Cardiac muscle cell (in vitro differentiated cells and primary cell): ENCODE measurements at places on chromosomes 3 and 15.
A peak's percentile ranks its signal among the peaks of the same experiment; 100 is the strongest.

DNA sequence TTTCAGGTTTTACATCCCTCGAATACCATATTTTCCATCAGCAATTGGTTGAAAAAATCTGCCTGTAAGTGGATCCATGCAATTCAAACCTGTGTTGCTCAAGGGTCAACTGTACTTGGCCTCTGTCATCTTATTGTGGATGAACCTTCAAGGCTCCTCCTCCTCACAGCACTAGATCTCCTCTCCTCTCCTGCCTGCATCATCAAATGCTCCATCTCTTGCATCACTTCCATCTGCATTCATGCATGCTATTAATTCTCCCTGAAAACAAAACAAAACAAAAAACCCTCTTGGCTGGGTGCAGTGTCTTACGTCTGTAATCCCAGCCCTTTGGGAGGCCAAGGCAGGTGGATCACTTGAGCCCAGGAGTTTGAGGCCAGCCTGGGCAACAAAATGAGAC lies 10.1 kb downstream of the BCL2L10 start:
- no peak for DNase-seq

- no peak for DNase-seq
Observed at GRCh38 chr15:71559098-71559497, 251.3 kb upstream of the NR2E3 start.

DNA sequence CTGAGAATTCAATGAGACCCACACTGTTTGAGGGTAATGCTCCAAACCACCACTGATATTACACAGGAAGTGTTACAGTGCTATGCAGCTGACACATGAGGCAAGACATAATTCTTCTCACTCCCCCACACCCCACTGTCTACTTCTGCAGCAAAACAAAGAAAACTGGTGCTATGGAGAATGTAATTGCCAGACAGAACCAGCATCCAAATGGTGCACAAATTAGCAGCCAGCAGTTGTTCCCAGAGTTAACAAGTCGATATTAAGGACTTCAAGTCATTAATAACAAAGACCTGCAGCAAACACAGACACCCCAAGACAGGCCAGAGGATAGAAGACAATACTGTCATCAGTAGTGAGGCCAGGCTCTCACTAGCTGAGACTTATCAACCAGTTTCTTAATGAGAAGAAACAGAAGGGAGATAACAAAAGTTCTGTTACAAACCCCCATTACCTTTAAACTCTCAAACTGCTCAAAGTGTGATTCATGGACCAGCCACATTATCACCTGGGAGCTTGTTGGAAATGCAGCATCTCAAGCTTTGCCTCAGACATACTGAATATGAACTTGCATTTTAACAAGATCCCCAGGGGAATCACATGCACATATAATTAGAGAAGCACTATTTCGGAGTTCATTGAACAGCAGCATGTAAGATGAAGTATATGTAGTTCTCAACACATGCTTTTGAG lies 58.7 kb upstream of the FNDC3B start:
- peak; percentile 86 for DNase-seq

GRCh38 chr3:385151-385550 lies 188.6 kb downstream of the CHL1 start:
- no peak for DNase-seq

GRCh38 chr3:69306239-69307185 lies 79.4 kb downstream of the FRMD4B start:
- peak; percentile 84 for DNase-seq

DNA sequence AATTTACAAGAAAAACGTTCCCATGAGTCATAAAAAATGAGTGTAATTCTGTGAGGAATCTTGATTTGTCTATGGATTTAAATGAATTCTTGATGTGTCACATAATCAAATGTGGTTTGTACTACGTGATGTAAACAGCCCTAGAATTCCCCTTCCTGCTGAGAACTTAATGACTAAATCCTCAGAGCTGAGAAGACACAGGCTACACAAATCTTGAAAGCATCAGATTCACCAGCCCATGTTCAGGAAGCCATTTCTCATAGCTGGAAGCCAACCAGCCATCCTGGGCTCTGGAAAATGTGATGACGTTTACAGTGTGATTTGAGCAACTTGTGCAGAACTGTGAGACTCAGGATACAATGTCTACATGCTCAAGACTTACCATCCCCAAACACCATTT lies 193.7 kb upstream of the MME start:
- no peak for DNase-seq

- no peak for DNase-seq
Observed at GRCh38 chr3:95798628-95799027, 1015.8 kb upstream of the EPHA6 start.

DNA sequence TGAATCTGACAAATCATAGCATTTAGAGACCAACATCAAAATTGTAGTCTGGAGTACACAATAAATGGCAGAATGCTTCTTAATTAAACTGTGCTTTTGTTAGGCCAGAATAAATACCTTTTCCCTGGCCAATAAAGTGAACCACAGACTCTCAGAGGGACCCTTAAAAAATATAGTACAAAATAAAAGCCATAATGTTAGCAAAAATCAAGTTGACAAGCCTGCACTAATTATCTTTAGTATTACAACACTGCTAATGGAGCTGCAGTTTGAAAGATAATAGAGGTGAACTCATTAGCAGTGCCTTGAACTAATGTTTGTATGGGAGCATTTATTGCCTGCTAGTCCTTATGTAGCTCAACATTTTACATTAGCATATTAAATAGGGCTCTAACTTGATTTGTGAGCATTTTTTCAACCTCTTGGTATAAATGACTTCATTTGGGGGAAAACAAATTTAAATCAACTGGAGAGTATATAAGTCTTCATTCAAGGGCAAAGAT lies 801.3 kb downstream of the EPHA3 start:
- no peak for DNase-seq

DNA sequence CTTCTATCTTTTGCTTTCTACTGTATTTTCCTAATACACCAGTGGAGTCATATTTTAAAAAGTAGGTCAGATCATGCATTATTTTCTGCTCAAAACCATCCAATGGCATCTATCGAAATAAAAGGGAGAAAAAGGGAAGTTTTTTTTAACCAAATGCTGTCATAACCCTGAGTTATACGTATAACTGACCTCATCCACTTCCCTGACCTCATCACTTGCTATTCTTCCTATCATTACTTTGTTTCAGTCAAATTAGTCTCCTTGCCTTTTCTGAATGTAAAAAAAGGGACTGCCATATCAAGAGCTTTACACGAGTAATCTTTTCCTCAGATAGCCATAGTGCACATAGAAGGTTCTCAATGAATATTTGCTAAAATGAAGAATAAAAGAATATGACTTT lies 1383.6 kb downstream of the ZPLD1 start:
- DNase-seq: no peak

- DNase-seq: no peak
Observed at GRCh38 chr15:76996526-76997401, 1.8 kb downstream of the PSTPIP1 start.

DNA sequence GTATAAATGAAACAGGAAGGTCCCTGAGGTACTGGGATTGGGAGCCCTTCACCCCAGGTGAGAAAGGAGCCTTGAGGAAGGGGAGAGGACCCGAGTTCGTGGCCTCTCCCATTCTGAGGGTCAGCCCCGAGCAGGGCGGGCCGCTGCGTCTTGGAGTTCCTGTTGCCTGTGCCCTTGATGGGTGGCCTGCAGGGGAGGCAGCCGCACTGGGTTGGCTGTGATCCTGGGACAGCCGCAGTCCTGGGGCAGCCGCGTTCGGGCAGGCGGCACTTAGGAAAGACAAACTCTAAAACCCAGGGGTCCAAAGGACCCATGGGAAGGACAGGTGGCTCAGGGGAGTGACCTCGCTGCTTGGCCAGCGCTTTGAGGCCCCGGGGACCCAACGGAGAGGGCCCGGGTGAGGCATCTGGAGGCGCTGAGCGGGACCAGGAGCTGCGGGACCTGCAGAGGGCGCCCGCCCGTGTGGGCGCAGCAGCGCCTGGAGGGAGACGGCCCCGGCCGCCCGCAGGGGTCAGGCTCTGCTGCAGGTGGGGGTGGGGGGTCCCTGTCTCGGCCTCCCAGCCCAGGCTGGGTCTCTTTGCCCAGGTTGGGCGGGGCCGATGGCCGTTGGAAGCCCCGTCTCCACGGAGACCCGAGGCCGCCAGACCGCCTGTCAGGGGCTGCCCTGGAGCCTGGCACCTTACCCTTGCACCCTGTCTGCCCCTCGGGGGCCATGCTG lies 65.1 kb downstream of the HMCES start:
- DNase-seq: peak; percentile 49

DNA sequence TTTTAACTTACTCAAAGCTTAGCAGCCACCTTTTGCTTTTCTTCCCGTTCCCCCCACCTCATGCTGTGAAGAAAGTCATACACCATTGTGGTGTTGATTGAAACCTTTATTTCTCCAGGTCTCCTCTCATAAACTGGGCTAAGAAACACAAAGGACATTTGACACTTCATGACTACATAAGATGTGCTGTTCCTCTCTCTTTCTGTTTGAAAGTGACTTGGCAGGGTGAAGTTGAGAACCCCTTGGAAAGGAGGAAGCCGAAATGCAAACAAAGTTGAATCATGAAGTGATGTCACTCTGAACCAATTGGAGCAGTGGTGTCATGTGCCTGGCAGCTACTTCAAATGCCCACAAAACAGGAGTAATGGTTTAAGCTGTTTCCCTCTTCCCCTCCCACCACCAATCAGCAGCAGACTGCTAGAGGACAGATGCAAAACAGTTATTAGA lies 174.7 kb downstream of the IGF1R start:
- no peak for DNase-seq

GRCh38 chr3:77489216-77489615 lies 449.3 kb downstream of the ROBO2 start:
- no peak for DNase-seq

DNA sequence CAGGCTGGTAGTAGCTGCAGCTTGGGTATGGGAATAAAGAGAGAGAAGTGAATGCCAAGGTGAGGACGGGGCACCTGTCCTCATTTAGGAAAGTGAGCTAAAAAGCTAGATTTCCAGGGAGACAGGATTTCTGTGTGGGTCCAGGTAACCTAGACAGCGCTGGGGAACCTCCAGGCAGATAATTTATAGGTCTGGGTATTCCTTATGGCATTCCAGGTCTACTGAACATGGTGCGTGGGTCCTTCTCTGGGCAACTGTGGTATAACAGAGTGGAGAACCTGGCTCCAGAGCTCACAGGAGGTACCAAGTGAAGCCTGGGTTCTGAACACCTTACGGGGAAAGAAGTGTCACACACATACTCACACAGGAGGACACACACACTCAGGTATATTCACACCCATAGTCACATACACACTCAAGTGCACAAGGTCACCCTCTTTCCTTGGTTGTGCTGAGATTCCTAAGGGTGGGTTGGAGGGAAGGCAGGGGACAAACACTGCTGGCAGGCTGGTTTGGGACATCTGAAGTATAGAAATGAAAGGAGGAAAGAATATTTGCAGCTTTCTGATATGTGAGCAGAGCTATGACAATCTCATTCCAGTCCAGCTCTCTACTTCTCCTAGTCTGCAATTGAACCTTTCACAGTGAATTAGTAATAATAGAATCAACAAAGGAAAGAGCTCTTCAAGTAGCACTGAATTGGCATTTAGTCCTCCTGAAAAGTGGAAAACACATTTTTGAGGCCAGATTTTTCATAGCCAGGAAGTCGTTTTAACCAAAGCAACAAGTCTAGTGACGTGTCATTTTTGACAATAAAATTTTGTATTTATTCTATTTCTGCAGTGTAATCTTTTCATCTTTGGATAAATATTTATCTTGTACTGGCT lies 37.4 kb upstream of the ITGA11 start:
- no peak for DNase-seq

- no peak for DNase-seq
Observed at GRCh38 chr3:147458995-147459704, 50.0 kb downstream of the ZIC1 start.

- DNase-seq: no peak
Observed at GRCh38 chr3:186691676-186692075, 25.5 kb upstream of the KNG1 start.

GRCh38 chr3:95310560-95310959 lies 1247.7 kb downstream of the NSUN3 start:
- DNase-seq: no peak

GRCh38 chr3:197802779-197803459 lies 11.9 kb downstream of the LRCH3 start:
- no peak for DNase-seq

GRCh38 chr15:85619992-85620689 lies 174.6 kb downstream of the KLHL25 start:
- no peak for DNase-seq

GRCh38 chr3:16052964-16053363 lies 121.5 kb upstream of the GALNT15 start:
- DNase-seq: no peak

DNA sequence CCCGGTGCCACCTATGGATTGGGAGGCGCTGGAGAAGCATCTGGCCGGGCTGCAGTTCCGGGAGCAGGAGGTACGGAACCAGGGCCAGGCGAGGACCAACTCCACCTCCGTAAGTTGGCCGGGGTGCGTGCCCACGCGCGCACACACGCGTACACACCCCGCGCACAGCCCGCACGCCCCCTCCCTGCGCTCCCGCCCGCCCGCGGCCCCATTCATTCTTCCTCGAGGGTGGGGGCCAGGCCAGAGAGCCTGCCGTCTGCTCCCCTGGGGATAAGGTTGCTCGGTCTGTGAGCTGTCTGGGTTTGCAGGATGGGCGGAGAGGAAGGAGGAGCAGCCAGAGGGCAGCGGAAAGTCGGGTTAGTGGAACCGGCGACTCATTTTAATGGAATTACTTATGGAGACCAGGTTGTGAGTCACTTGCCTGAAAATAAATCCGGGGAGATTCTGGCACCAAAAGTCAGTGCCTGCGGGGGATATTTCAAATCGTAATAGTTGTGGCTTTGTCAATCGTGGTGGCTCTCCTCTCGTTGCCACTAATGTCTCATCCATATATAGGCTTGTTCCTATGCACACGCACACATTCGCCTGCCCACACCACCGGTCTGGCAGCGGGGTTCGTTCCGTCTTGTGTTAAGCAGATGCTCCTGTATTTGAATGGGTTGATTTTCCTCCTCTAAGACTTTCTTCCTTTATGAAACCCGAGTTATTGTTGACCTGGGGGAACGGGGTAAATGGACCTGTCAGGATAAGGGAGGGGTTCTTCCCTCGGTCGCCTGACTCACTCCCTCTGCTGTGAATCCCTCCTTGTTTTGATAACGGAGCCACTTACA lies 223.4 kb upstream of the IL12A start:
- peak; percentile 61 for DNase-seq

DNA sequence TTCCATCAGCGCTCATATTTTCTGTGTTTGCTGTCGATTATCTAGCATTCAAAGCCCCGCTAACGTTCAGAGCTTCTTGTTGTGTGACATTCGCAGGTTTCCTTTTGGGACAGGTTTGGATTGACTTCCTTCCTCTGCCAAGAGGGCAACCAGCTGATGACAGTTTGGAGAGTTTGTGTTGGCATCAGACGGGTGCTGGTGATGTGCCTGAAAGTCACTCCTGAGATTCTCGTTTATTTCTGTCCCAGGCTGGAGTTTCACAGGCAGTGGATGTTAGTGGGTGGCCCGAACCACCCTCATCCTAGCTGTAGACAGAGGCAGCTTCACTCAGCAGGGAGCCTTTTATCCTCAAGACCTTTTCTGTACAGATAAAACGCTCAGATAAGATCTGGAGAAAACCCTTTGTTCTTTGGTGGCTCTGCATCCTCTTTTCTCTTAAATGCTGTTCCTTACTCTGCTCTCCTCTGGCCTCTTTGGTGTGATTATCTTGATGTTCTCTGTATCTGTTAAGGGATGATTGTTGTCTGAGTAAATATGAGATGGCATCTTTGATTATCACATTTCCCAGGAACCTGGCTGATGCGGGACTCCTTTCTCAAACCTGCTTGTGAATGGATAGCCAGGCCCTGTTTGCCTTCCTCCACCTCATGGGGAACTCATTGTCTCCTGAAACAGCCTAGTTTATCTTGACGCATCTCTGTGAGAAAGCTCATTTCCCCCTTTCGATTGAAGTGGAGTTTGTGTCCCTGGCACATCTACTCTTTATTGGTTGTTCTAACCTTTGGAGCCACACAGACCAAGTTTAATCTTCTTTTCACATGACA lies 35.9 kb downstream of the CGNL1 start:
- DNase-seq: no peak
